ENCODE measurements at places on chromosomes 3 and 15.

- DNase-seq: no peak
Measured at GRCh38 chr3:171768281-171768900, 41.9 kb downstream of the PLD1 start.

GRCh38 chr15:63915209-63915872 is 81.6 kb upstream of the HERC1 start:
- no peak for DNase-seq

GRCh38 chr15:63334821-63335220 is 46.8 kb downstream of the CA12 start:
- DNase-seq: no peak

DNA sequence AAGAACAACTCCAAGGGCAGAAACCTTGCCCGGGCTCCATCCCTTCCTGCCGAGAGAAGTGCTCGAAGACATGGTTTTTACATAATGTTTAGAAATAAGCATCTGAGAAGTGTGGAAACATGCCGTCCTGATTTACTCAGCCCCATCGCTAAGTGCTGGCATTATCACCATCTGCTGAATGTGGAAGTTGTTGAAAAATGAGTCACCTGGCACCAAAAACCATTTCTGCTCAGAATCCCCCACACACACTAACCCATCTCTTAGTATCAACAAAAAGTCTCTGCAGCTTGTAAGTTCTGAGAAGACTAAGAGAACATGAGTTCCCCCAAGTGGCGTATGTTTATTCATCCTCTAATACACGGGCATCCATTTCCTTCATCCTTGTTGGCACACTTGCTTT is 51.0 kb upstream of the ARL8B start:
- no peak for DNase-seq

GRCh38 chr3:157782236-157782635 is 279.0 kb upstream of the VEPH1 start:
- no peak for DNase-seq

- DNase-seq: no peak
Measured at GRCh38 chr15:60385620-60386552, 11.9 kb downstream of the ANXA2 start.

- no peak for DNase-seq
Measured at GRCh38 chr3:129116482-129116946, 5.1 kb downstream of the RAB43 start.

DNA sequence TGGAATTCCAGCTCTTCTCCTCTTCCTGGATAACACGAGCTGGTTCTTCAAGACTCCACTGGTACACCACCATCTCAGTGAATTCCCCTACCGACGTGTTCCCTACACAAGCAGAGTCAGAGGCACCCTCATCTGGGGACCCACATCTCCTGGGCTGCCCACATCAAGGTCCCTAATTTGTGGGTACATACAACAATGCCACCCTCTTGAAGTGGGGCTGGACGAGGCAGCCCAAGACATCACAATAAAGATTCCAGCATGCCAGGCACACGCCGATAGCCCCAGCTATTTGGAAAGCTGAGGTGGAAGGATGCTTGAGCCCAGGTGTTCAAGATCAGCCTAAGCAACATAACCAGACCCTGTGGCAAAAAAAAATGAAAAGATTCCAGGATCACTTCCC is 221.2 kb upstream of the LINGO1 start:
- DNase-seq: no peak

DNA sequence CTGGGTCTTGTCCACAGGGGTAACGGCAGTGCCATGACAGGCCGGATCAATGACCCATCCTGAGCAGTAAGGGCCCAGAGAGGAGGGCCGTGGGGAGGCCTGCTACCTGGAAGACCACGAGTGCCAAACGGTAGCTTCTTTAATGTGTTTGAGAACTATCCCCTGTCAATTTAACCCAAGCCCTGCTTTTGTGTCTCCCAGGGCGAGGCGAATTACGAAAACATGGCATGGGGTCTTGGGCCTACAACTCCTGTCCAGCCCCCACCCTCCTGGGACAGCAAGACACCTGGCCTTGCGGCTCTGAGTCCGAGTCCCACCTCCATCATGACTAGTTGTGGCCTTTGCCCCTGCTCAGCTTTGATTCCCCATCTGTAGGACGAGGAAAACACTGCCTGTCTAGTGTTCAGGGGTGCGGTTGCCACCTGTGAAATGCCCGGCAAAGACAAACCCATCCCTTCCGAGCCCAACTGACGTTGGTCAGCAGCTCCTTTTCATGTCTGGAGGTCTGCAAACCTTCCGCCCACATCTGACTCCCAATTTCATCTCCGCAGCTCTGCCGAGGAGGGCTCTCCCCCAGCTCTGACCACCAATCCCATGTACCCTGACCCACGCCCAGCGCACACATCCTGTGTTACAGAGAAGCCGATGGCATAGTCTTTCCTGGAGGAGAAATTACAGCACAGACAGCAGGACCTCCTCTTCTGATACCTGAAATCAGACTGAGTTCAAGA is 28.9 kb upstream of the SNRPA1 start:
- DNase-seq: no peak

DNA sequence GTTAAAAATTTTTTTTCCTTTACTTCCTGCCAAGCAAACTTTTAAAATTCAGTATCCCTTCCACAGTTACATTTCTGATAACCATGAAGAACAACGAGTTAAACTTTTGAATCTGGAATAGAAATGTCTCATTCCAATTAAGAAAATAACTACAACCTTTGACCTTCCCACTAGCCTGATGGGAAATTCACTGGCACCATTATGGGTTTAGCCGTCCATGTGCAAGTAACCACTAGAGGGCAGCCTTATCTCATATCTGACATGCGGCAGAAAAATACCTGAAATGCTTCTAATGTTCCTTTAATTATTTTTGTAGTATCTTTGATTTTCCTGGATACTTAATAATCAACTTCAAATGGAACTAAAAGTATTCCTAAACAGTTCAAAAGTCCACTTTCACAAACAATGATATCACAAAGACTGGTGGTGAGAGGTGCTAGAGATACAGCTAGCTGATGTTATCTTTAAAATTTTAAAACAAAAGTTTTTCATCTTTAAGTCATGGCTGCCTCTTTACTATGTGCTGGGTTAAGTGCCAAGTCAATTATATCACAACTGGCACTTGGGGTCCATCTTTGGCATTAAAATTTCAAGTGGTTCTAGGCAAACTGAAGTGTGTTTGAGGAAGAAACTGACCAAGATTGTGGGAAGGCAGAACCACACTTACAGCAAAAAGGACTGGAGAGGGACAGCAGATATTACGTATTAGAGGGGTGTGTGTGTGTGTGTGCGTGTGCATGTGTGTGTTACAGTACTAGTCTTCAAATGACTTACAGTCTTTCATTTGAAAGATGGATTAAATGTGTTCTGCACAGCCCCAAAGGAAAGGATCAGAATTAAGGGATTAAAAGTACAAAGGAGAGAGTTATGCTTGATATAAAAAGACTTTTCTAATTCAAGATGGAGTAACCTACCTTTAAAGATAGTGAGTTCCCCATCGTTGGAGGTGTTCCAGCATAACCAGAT is 107.1 kb upstream of the ICE2 start:
- DNase-seq: no peak

DNA sequence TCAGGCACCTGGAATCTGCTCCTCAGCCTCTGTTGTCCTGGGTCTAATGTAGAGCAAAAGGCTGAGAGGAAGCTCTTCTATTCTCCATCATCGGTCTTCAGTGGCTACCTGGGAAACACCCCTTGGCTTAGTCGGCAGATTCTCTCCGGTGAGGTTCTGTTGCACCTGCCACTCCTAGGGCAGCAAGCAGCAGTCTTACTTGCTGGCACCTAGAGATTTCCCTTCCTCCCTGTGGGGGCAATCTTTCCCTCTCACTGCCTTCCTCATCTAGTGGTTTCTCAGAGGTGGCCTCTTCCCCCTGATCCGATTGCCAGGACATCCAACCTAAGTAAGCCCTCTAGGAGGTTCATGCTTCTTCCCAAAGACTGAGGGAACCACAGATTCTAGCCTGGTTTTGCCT is 60.8 kb downstream of the PLS1 start:
- DNase-seq: no peak

GRCh38 chr3:132253262-132253878 is 63.8 kb upstream of the ACP3 start:
- no peak for DNase-seq

DNA sequence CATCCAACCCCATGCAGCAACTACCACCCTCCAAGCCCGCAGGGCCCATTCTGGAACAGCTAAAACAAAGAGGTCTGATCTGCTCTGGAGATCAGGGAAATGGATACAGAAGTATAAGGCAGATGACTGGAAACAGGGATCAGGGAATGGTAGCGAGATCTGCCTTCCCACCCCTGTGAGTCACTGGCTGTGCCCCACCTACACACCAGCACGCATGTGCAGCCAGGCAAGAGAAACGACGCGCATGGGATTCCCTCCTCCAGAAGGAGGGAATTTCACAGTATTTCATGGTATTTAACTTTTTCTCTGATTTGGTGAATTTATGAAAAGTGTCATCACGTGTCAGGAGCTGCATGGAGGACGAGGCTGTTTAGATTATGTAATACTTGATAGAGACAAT is 116.7 kb downstream of the ARRDC4 start:
- DNase-seq: no peak

DNA sequence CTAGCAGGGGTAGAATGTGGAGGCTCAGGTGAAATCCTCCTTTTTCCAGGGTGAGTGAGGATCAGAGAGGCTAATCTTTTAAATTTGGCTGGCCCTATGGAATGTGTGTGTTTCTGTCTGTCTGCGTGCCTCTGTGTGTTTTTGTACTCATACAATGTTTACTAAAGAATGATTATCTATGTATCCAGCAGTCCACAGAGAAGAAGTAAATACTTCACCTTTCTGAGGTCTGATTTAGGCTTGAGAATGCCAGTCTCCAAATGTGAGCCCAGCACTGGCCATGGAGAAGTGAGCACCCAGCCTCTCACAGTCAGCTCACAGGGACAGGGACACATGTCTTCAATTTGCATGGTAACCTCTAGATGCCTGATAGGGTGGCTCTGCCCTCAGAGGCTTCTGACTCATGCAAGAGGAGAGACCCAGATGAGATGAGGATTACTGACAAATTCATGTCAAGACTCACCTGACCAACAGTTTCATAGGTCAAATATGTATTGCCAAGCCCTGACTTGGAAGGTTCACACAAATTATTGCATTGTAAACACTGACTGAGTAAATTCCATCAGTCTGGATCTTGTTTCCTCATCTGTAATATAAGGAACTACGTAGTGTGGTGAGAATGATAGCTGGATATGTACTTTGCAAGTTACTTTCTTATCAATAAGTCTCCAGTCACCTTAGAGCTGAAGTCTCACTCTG is 31.0 kb downstream of the ENTPD3 start:
- DNase-seq: no peak

DNA sequence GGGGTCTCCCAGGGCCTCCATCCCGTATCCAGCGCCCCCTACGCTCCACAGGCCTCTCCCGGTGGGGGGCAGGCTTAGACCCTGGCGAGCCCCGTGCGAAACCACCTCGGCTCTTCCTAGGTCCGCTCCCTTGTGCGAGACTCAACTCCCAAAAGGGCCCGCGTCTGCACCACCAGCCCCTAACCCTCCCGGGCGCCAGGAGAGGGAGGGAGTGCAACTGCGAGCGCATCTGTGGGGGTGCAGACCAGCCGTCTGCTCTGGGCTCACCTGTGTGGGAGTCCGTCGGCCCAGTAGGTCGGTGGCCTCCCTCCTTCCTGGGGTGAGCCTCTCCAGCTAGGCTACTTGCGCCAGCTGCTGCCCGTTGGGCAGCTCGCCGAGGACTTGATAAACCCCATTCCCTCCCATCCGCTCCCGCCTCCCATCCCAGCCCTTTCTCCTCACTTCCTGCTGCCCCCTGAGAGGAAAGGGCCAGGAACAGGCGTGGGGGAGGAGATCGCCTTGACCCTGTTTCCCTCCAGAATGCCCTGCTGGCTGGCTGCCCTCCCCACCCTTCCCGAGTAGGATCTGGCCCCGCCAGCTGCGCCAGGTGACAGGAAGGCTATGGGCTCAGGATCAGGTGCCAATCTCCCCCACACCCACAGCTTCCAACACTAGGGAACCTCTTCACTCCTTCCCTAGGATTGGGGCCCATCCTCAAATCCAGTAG is at the start of gene HYAL2:
HYAL2 (minus strand) TSS at position 360 of the 706 bp plus-strand sequence. CDS start 2,256 bp downstream, outside the sequence.
- no peak for DNase-seq

GRCh38 chr3:157408499-157409149 is 28.0 kb upstream of the PTX3 start:
- DNase-seq: no peak

DNA sequence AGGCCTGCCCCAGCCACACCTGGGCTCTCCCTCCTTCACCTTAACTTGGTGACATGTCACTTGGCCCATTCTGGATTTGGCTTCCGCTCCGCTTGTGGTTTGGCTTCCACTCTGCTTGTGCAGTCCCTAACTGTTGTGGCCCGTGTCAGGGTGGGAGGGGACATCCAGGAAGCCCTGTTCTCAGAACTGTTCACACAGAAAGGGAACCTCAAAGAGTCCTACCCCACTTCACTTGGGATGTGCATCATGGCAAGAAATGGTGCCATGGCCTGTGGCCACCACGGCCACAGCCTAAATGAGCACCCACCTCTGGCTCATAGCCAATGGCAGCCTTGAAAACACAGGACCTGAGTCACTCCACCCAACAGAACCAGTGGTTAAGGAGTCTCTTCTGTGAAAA is 63.4 kb downstream of the CYP19A1 start:
- DNase-seq: no peak

GRCh38 chr15:36465304-36465703 is 114.1 kb upstream of the CDIN1 start:
- DNase-seq: no peak

GRCh38 chr15:40053079-40053830 is 14.3 kb upstream of the SRP14 start:
- no peak for DNase-seq

- no peak for DNase-seq
Measured at GRCh38 chr3:96776818-96777217, 37.6 kb upstream of the EPHA6 start.

GRCh38 chr15:80028937-80029336 is 30.5 kb upstream of the ZFAND6 start:
- no peak for DNase-seq

- no peak for DNase-seq
Measured at GRCh38 chr3:55906896-55907295, 419.8 kb upstream of the WNT5A start.

DNA sequence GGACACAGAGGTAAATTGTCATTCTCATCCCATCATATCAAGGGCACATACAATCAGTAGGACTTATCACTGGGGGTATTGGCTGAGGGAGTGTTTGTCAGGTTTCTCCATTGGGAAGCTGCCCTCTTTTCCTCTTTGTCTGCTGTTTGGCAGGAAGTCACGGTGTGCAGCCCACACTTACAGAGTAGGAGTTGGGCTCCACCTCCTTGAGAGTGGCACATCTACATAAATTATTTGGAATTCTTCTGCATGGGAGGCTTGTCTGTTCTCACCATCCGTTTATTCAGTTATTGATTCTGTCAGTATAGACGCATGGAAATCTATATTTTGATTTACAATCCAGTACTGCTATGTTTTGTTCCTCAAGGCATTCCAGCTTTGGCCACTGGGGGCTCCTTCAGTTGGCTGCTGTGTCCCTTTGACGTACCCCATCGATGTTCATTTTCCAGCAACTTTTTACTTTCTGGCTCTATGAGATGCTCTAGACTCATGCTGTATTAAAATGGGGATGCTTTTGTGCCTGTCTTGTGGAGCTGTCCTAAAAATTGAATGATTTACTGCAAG is 200.3 kb downstream of the SLCO3A1 start:
- DNase-seq: no peak
